ENCODE measurements at places on chromosomes 7 and 10.

GRCh38 chr10:42866115-42866995 is 83.8 kb downstream of the BMS1 start:
- peak; percentile 94 for DNase-seq

DNA sequence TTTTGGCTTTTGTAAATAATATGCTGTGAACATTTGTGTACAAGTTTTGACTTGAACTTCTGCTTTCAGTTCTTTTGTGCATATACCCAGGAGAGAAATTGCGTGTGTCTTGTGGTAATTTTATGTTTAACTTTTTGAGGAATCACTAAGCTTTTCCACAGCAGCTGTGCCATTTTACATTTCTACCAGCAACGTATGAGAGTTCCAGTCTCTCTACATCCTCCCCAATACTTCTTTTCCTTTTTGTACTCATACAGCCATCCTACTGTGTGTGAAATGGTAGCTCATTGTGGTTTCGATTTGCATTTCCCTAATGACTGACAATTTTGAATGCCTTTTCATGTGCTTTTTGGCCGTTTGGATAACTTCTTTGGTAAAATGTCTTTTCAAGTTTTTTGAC is 66.3 kb upstream of the INHBA start:
- no peak for DNase-seq

GRCh38 chr7:48421357-48421756 is 250.1 kb downstream of the ABCA13 start:
- no peak for DNase-seq

GRCh38 chr7:74206589-74207120 is 3.2 kb upstream of the LAT2 start:
- DNase-seq: peak; percentile 98

DNA sequence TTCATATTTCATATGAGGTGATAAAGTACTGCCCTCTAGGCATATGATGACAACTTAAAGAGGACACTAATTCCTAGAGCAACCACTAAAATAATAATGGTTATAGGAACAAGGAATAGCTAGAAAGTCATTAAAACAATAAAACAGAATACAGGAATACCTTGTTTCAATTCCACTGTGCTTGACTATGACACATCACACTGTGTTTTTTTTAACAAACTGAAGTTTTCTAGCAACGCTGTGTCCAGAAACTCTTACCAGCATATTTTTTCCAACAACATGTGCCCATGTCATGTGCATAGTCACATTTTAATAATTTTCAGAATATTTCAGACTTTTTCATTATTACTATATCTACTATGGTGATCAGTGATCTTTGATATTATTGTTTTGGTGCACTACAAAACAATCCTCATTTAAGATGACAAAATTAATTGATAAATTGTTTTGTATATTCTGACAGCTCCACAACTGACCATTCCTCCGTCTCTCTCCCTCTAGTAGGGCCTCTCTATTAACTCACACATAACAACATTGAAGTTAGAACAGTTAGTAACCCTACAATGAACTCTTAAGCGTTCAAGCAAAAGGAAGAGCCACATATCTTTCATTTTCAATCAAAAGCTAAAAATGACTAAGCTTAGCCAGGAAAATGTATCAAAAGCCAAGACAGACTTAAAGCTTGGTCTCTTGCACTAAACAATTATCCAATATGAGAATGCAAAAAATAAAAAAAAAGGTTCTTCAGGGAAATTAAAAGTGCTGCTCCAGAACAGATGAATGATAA is 85.8 kb downstream of the SNX13 start:
- DNase-seq: no peak

DNA sequence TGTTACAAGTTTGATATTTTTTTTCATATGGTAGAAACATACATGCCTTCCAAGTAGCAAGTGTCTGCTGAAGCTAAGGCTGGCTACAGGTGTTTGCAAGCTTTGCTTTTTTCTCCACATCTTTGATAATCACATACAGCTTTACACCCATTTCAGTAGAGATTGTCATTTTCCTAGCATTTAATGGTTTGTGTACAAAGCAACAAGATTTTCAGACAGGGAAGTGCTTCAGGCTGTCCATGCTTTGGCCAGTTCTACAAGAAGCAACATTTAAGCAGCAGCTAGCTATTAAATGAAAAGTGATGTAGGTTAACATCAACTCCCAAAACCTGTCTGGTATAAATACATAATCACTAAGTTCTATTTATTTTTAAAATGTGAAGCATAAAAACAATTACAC is 2.3 kb downstream of the HDAC9 start:
- no peak for DNase-seq

GRCh38 chr7:452791-453455 is 66.7 kb downstream of the PDGFA start:
- DNase-seq: no peak

GRCh38 chr10:75967491-75967890 is 536.1 kb downstream of the LRMDA start:
- DNase-seq: no peak

DNA sequence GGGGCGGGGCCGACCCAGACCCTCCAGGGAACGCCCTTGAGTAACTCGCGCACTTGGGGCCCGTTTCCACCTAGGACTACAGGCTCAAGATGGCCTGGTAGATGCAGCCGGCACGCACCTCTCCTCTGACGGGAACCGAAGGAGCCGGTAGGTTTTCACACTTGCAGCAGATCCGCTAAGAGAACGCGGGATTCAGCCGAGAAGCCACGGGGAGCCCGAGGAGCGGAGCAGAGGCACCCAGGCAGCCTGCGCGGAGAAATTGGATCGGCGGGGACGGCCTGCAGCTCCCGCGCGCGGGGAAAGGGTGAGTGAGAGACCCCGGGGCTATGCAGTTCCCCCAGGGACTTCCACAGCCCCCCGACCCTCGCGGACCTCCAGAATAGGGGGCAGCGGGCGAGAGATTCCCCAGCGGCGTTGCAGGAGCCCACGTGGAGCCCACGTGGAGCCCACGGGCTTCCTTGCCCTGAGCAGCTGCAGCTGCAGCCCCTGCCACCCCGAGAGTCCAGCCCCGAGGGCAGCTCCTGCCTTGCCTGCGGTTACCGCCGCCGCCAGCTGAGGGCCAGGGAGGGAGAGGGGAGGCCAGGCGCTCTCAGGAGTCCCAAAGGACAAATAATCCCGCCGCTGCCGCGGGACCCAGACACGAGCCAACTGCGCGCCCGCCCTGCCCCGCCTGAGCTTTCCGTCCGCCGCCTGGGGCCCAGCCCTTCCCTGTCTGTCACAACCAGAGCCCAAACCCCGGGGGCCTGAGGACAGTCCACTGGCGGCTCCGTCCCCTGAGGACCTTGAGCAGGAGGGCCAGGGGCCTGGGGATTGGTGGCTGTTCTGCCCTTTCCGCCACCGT is 13.1 kb downstream of the IFT22 start:
- no peak for DNase-seq

DNA sequence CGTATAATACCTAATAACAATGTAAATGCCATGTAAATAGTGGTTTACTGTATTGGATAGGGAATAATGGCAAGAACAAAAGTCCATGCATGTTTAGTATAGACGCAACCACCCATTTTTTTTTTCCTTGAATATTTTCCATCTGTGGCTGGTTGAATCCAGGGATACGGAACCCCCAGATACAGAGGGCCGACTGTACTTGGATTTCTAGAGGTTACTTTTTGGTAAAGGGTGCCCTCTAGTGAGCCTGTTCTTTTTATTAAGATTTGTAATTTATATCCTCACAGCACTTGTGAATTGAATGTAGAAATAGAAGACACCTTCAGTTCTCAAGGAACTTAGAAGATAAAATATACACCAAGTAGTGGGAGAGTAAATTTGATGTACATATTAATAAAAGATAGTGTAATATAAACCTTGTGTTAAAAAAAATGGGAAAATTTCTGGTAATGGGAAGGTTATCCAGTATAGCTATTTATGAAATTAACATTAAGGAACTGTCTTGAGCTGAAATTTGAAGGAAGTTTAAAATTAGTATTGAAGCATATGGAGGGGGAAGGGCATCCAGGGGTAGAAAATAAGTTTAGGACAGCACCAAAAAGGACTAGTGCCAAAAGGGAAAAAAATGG is 32.0 kb downstream of the EXOC6 start:
- no peak for DNase-seq

DNA sequence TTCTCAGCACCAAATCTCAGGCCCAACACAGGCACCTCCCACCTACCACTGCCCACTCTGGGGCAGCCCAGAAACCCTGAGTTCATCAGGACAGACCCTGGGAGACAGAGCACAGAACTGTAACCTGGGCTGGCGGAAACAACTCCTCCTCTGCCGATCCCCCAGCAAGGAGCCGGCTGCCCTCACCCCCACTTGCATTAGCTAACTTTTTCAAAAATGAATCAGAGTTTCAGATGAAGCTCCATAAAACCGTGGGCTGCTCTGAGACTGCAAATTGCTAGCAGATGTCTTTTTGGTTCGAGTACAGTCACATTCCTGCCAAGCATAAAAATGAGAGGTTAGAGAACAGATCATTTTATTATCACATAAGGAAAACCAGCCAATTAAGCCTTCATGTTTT is 93.4 kb upstream of the PARD3 start:
- peak; percentile 84 for DNase-seq

DNA sequence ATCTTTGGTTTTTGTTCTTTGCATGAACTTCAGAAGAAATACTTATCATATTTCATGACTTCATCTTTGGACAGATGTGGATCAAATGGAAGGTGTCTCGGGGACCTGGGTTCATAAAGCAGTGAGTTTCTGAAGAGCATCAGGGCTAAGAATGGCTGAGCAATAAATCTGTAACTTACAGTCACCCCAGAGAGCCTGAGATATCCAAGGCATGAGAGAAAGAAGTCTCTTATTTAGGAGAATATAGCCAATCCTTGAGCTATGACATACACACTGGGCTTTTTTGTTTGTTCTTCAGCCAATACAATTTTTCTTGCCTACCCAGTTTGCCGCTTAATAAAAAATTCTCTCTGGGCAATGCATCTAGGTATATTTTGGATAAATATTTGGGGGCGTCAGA is 252.6 kb upstream of the INHBA start:
- DNase-seq: no peak

DNA sequence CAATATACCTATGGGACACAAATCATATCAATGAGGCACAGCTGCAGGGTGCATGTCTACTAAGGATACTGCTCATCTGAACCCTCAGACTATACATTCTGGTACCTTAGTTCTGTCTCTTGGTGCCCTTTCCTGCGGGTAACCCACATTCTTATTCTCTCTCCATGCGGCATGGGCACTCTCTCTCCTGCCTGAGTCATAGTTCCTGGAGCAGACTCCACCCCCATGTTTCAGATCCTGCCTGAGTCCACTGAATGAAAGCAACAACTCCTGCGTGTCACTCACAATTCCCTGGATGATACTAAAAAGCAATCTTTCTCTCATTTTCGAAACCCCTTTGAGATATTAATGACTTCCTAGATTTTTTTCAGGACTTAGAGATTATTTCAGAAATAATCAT is 653.1 kb upstream of the C7orf33 start:
- DNase-seq: no peak

DNA sequence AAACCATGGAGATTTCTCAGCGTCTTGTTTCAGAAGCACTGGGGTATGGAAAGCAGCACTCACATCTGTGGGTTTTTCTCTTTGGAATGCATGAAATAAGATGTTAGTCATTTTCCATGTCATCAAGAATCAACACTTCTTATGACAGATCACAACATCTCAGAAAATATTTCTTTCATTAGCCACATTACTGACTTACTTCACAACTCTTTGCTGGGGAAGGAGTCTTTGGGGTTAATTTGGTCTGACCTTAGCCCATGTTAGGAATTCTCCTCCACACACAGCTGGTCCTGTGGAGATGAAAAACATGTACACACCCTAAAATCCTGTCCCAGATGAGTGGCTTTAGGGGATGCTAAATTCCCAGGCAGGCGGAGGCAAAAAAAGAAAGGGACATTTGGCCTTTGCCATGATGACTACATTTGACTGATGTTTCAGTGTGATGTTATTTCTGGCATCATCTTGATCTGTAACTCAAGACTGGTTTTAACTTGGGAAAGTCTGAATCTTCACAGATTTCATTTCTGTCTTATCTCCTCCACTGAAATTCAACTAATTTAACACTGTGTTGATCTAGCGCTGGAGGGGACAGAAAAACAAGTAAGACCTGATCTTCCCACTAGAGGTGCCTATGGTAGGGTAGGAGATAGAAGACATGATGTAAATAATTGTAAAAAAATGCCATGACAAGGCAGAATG is 363.2 kb downstream of the PRPF18 start:
- DNase-seq: no peak

DNA sequence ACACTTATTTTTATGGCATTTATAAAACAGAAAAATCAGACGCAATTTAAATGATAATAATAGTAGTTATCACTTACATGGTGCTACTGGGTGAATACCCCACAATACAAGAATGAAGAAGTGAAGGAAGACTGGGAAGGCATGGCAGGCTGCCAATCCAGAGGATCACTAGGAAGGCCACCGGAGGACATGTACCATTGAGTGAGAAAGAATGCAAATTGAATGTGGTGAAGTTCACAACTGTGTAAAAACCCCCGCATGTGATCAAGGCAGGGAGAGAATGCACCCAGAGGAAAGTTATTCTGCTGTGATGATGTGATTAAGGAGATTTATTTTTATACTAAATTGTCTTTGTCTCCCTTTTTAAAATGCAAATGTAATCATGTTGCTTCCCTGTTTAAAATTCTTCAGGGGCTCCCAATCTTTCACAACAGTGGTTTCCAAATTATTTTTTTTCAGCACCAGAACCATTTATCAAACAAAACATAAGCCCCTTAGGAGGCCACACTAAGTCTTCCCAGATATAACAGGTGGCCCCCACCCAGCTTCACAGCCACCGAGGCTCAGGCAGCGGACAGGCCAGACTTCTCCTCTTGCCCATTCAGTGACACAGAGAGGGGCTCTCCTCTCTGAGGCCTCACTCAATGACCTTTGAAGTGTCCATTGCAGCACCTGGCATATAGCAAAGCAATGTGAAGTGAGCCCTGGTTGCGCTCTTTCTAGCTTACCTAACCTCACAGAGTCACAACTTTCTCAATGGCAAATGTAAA is 59.6 kb downstream of the FRMPD2 start:
- no peak for DNase-seq

DNA sequence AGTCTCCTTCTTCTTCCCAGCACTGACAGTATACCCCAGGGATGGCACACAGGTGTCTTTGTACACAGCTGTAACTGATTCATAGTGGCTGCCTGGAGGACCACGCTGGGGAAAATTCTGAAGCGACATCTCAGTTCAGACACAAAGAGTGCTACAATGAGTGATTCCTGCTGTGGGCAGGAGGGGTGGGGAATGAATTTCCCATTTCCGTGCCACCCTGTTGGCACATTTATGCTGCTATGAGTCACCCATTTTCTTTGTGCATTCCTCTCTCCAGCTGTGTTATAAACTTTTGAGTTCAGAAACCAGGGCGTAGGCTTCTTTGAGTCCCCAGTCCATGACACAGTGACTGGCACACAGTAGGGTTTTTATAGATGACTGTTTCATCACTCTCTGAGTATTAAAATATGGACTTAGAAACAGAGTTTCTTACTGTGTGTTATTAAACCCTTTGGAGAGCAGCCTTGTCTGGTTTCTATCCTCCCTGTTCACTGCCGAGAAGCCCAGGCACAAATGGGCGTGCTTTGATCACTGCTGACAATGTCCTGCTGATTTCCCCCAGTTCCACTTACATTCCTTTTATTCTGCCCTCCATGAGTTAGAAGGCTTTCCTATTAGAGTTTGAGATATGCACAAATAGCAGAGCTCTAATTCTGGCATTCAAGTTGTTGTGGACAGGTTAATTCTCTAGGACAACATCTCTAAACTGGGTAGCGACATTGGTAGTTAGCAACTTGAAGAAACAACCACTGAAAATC is 24.0 kb upstream of the NPS start:
- DNase-seq: no peak
